ENCODE measurements at places on chromosomes 13 and 19. TPM values are rescaled to one million over a fixed set of nuclear protein-coding genes. Genes with fewer than 3 reads are reported as not detected.

CDX2 gene
- 3.5 TPM for polyA plus RNA-seq

PLK5 gene
- polyA plus RNA-seq = 0.23 TPM

GPC6 gene
- polyA plus RNA-seq = 0.30 TPM

NR2F6 gene
- polyA plus RNA-seq = 21.3 TPM

RGS9BP gene
- not detected for polyA plus RNA-seq

SHD gene
- not detected for polyA plus RNA-seq

BSG gene
- 210 TPM for polyA plus RNA-seq

LILRB3 gene
- polyA plus RNA-seq = 2.4 TPM

CGB8 gene
- polyA plus RNA-seq = not detected

RFX1 gene
- 55.6 TPM for polyA plus RNA-seq

TPTE2 gene
- polyA plus RNA-seq = not detected

INAFM1 gene
- polyA plus RNA-seq = 25.6 TPM

ZFP14 gene
- polyA plus RNA-seq = 2.0 TPM

KISS1R gene
- 0.80 TPM for polyA plus RNA-seq

HRC gene
- 0.53 TPM for polyA plus RNA-seq

TMEM221 gene
- polyA plus RNA-seq = 0.16 TPM

SYNGR4 gene
- 16.4 TPM for polyA plus RNA-seq

ZNF729 gene
- polyA plus RNA-seq = not detected

CADM4 gene
- 9.8 TPM for polyA plus RNA-seq

DIRAS1 gene
- polyA plus RNA-seq = 2.4 TPM

B3GNT3 gene
- polyA plus RNA-seq = 1.7 TPM

ZNF8 gene
- polyA plus RNA-seq = 1.4 TPM

C2CD4C gene
- polyA plus RNA-seq = 1.5 TPM

ACP7 gene
- polyA plus RNA-seq = 0.11 TPM

NOTCH3 gene
- polyA plus RNA-seq = 7.3 TPM

KLK6 gene
- polyA plus RNA-seq = not detected

PSG11 gene
- not detected for polyA plus RNA-seq

FXYD1 gene
- 9.3 TPM for polyA plus RNA-seq

SHANK1 gene
- 0.12 TPM for polyA plus RNA-seq

PRR22 gene
- 18.7 TPM for polyA plus RNA-seq

ZBTB7A gene
- 6.1 TPM for polyA plus RNA-seq

Data from pancreas (tissue), 10 donors.